ENCODE measurements at places on chromosomes 11 and 22. TPM values are rescaled to one million over a fixed set of nuclear protein-coding genes. Genes with fewer than 3 reads are reported as not detected.

DNA sequence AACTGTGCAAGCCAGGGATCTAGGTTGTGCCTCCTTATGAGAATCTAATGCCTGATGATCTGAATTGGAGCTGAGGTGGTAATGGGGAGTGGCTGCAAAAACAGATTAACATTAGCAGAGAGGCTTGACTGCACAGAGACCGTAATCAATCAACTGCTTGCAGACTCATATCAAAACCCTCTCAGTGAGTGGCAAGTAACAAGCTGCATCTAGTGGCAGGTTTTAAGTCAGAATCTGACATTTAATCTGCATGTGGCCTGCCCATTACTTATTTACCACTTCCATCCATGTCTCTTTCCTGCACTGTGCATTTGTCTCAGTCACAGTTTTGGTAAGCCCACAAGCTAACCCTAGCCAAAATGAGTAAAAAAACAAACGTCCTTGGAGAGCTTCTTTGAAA, 11.2 kb downstream of the C11orf58 start:
- DNase-seq, result no peak

GRCh38 chr11:67271541-67272284, 5.4 kb downstream of the GRK2 start:
- peak; percentile 30 for DNase-seq

- no peak for DNase-seq
These were observed 23.5 kb downstream of the TBRG1 start for GRCh38 chr11:124646148-124646547.

GRCh38 chr11:70170596-70171210, 32.4 kb upstream of the FADD start:
- DNase-seq, result no peak

DNA sequence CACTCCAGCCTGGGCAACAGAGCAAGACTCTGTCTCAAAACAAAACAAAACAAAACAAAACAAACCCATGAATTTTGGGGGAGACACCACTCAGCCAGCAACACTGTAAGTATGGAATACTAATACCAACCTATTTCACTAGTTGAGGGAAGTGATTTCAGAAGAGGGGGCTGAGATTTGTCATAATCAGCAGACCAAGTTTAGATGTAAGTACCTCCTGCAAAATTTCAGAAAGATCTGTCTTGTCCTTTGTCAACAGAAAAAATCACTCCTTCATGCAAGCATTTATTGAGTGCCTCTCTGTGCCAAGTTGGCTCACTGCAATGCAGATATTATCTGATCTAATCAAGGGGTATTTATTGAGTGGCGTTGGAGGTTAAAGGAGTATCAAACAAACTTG, 23.4 kb upstream of the ADA2 start:
- no peak for DNase-seq

DNA sequence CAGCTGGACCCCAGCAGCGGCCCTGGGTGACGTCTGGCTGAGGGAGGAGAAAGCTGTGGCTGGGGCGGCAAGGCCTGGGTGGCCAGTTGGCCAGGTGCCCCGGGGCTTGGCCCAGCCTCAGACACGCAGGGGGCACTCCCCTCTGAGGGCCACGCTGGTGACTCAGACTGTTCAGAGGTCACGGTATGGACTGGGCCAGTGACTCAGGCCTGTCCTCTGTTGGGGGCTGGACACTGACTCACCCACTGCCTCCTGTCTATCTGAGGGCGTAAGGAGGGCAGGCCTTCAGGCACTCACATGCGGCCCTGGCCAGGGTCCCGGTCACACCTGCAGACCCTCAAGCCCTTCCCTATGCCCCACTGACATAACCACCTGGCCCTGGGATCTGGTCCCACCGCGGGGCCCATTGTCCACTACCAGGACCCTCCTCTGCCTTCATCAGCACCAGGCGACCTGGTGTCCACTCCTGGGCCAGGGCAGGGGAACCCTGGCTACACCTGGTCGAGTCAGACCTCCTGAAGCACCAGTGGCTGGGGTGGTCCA, 3.7 kb upstream of the MUC5AC start:
- peak; percentile 39 for DNase-seq

- no peak for DNase-seq
These were observed 3.5 kb upstream of the RAB1B start for GRCh38 chr11:66264914-66265313.

- no peak for DNase-seq
These were observed 44.7 kb downstream of the NF2 start for GRCh38 chr22:29647954-29648737.

DNA sequence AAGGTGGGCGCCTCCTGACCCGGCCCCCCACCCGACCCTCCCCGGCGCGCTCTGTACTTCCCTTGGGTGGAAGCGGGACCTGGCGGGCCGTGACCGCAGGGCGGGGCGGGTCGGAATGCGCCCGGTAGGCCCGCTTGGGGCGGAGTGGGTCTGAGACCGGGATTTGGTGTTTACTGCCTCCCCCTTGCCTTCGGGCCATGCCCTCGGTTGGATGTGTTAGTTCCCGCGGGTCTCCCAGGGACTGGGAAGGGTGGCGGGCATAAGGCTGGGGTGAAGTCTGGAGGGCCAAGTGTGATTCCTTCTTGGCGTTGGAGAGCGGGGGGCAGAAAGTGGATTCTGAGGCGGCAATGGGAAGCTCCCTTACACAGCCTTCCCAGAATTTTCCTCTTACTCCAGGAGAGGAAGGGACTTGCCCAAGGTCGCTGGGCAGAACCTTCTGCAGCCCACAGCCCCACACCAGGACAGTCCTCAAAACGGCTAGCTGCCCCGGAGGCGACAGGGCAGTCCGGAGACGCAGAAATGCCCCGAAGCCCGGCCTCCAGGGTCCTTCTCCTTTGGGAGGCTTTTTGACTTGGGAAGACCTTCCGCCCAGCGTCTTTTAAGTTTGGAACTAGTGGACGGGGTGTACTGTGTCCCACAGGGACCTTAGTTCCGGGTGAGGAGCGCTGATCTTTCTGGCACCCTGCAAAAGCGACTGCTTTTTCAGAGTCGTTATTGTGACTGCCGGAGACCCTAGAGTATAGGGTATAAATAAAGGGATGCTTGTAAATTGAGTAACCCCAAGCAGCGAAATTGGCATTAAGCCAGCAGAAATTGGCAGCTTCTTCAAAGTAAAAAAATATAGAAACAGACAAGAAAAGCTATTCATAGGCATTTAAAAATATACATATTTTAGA, 647 bp downstream of the SWAP70 start:
- DNase-seq, result peak; percentile 69

- no peak for DNase-seq
These were observed 5.5 kb downstream of the PYGM start for GRCh38 chr11:64754124-64754918.

DNA sequence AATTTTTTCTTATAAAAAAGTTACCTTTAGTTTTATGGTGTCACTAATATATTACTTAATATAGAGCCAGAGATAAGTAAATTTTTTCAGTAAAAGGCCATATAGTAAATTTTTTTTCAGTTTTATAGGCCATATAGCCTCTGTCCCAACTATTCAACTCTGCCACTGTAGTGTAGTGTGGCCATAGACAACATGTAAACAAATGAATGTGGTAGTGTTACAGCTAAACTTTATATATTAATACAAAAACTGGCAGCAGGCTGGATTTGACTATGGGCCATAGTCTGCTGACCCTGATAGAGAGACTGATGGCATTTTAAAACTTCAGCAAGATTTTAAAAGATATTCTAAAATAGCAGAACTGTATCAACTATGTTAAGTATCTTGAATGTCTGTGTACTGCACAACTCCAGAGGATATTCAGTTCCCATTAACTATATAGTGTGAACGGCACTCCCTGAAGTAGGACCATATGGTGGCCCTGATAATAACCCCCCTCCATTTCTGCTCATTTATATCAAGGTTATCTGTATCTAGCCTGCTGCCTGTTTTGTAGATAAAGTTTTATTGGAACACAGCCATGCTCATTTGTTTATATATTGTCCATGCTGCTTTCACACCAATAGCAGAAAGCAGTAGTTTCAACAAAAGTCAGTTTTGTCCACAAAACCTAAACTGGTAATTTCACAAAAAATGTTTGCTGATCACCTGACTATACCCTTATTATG, 71.6 kb downstream of the PRMT3 start:
- DNase-seq, result no peak

GRCh38 chr11:1459219-1459575, 27.4 kb downstream of the MOB2 start:
- DNase-seq, result no peak

GRCh38 chr11:122724520-122724919, 69.0 kb downstream of the UBASH3B start:
- DNase-seq, result no peak

GRCh38 chr11:66867425-66868040, 10.7 kb downstream of the LRFN4 start:
- no peak for DNase-seq

DNA sequence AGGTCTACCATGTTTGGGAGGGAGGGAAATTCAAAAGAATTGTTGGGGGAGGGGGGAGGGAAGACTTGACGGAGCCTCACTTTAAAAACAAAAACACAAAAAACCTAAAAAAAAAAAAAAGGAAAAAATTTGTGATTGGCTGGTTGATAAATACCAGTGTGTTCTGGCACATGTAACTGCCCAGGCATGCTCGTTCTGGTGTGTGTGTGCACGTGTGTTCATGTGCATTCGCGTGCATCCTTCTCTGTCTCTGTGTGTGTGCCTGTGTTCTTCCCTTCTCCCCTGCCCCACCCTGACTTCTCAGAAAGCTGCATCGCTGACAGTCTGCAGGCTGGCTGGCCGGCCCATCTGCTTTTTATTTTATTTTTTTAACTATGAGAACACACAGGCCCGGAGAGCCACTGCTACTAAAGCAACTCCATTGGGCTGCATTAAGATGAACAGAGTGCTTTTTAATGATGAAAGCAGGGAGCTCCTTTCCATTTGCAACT, 22.6 kb upstream of the ADSL start:
- DNase-seq, result no peak

- DNase-seq, result peak; percentile 89
These were observed 7.4 kb downstream of the PLXNB2 start for GRCh38 chr22:50299785-50300619.

- peak; percentile 63 for DNase-seq
These were observed 47.2 kb downstream of the C11orf58 start for GRCh38 chr11:16785520-16786128.

DNA sequence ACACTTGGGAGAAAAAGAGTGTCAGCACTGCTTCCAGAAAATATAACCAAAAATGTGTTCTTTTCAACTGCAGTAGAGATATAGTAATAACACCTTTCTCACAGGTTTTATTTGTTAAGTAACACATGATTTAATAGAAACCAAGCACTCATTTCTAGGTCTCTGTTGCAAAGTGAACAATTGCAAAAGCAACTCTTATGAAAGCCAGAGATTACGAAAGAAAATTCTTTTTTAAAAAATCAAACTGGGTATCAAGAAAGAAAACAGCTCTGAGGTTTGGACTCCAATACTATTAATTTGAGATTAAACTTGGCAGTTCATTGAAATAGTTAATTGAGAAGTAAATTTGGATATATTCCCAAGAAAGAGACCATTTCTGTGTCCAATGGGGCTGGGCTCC, 9.8 kb upstream of the XKR3 start:
- no peak for DNase-seq

GRCh38 chr11:79040348-79040747, 400.5 kb downstream of the TENM4 start:
- DNase-seq, result no peak

- DNase-seq, result no peak
These were observed 48.0 kb downstream of the ENTHD1 start for GRCh38 chr22:39845529-39845928.

DNA sequence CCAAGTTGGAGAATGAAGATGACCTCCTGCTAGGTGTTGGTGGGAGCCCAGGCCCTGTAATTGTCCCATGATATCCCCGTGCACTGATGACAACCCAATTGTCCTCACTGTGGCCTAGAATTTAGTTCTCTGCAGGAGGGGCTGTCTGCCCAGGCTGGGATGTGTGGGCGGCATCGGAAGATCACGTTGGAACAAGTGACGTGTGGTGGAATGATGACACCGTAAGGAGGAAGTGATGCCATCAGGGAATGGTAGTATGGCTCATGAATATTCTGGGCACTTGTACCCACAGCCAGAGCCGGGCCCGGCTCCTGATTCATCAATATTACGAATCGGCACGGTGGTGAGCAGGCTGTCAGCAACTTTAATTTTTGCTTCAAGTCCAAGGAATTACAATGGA, 111.6 kb downstream of the MIAT start:
- no peak for DNase-seq

DNA sequence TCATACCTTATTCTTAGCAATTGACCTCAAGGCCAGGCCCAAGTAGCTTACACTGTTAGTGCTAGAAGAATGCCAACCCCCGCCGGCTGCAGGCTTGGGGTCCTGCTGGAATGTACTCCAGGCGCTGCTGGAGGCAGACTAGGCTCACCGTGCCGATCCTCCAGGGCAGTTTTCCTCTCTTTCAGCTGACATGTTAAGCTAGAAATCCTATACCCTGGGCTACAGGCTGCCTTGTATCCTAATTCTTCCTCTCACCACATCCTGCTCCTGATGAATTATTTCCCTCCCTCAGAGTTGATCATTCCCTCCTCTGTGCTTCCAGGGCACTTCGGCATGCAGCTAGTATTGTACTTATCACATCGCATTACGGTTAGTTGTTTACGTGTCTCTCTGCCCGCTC, 3.4 kb downstream of the SPTBN2 start:
- DNase-seq, result no peak

- no peak for DNase-seq
These were observed 42.4 kb upstream of the HIPK3 start for GRCh38 chr11:33214767-33215166.

GRCh38 chr11:70668204-70669202, 270.2 kb downstream of the CTTN start:
- DNase-seq, result no peak

The LIF gene
- 11.7 TPM for total RNA-seq

The SAA4 gene
- total RNA-seq, result not detected

The ABTB2 gene
- 16.5 TPM for total RNA-seq

The PI4KA gene
- 82.4 TPM for total RNA-seq

The DNAJB7 gene
- 0.47 TPM for total RNA-seq

The C22orf42 gene
- not detected for total RNA-seq

The OR52A1 gene
- not detected for total RNA-seq

The SLC37A2 gene
- total RNA-seq, result 25.8 TPM

The MS4A6E gene
- total RNA-seq, result not detected

The BACE1 gene
- 11.1 TPM for total RNA-seq

The C11orf16 gene
- not detected for total RNA-seq

The PRR33 gene
- total RNA-seq, result not detected

The GAB2 gene
- total RNA-seq, result 27.7 TPM

The IGLL1 gene
- total RNA-seq, result not detected

The KBTBD3 gene
- 6.5 TPM for total RNA-seq

The FOSL1 gene
- total RNA-seq, result 1.1 TPM

The HPX gene
- 2.5 TPM for total RNA-seq

The SYNGR1 gene
- 4.4 TPM for total RNA-seq

The OTOG gene
- total RNA-seq, result not detected
